Stimulated activated CD4-positive, alpha-beta T cell treated with anti-CD3 and anti-CD28 coated beads, TNF-alpha, amount 100 ng/mL, for 1 hour (primary cell): ENCODE measurements at places on chromosomes 7 and 10.

DNA sequence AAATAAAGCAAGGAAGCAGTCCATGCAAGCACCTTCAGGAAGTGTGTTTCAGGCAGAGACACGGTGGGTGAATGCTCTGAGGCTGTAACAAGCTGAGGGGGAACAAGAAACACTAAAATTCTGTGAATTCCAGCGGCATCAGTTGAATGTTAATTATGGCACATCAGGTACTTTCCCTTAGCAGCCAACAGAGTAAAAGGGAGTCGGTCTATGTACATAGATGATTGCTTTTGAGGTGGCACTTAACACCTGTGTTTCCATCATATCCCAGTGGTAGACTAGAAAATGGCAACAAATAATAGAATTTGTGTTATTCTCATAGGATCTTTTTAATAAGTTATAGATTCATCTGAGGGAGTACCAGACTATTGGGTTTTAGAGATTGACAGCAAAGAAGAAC lies 481.0 kb upstream of the KLF6 start:
- no peak for DNase-seq

GRCh38 chr10:79327090-79327457 lies 20.2 kb upstream of the PPIF start:
- no peak for DNase-seq

DNA sequence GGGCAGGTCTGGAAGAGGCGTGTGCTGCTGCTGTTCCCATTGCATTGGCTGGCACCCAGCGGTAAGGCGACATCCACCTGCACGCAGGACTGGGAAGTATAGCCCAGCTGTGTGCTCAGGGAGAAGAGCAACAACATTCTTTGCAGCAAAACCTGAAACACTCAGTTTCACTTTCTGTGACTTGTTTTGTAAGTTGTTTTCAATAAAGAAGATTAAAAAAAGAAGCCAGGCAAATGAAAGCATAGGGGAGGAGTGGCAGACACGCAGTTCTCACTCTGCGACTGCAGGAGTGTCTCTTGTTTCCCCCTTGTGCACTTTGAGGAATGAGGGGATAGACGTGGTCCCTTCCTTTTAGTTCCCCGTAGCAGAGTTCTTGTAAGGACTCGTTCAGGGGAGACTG lies 5.8 kb downstream of the FBH1 start:
- DNase-seq, result no peak

- no peak for DNase-seq
Measured at GRCh38 chr10:23195846-23196600, 3.9 kb downstream of the PTF1A start.

DNA sequence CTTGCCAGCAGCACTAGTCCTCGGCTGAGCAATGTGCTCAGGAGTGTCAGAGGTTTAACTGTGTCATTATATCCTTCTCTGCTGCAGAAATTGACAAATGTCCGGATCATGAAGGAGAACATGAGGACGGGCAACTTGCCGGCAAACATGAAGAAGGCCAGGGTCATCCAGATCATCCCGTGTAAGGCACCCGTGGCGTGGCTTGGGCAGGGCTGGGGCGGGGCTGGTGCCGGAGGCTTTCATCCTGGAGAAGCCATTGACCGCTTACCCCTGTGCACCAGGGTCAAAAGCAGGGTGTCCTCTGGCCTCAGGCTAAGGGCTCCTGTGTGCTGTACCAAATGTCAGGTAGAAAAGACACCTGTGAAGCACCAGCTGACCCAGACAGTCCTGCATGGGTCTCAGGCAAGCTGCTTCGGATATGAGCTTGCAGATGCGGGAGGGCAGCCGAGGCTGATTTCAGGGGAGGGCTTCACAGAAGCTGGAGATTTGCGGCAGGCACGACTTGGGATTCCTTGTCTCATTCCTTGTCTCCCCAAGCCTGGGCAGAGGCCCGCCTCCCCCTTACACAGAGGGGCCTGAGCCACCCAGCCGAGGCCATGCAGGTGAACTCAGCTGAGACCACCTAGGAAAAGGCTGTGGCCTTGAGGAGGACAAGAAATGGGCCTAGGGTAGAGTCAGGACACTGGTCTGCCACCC lies 55.4 kb downstream of the MKI67 start:
- no peak for DNase-seq

DNA sequence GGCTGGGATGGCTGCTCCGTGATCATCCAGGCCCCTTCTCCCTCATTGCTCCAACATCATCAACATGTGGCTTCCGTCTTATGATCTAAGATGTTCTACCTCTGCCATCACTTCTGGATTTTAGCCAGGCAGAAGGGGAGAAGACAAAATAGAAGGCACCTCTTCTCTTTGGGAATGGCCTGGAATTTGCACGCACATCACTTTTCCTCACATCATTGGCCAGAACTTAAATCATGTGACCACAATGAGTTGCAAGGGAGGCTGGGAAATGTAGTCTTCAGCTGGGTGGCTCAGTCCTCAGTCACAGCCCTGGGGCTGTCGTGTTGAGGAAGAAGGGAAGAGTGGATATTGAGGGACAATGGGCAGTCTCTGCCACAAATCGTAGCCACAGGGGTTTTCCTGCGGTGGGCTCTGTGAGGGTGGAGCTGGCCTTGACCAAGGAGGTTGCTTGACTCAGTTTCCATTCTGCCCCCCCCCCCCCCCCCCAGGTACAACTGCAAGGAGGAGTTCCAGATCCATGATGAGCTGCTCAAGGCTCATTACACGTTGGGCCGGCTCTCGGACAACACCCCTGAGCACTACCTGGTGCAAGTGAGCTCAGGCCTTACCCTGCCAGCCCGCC lies 50.3 kb downstream of the PALD1 start:
- DNase-seq, result no peak

GRCh38 chr7:33909755-33910154 lies 4.4 kb downstream of the BMPER start:
- no peak for DNase-seq

- DNase-seq, result no peak
Measured at GRCh38 chr10:129655007-129655678, 188.1 kb downstream of the MGMT start.

DNA sequence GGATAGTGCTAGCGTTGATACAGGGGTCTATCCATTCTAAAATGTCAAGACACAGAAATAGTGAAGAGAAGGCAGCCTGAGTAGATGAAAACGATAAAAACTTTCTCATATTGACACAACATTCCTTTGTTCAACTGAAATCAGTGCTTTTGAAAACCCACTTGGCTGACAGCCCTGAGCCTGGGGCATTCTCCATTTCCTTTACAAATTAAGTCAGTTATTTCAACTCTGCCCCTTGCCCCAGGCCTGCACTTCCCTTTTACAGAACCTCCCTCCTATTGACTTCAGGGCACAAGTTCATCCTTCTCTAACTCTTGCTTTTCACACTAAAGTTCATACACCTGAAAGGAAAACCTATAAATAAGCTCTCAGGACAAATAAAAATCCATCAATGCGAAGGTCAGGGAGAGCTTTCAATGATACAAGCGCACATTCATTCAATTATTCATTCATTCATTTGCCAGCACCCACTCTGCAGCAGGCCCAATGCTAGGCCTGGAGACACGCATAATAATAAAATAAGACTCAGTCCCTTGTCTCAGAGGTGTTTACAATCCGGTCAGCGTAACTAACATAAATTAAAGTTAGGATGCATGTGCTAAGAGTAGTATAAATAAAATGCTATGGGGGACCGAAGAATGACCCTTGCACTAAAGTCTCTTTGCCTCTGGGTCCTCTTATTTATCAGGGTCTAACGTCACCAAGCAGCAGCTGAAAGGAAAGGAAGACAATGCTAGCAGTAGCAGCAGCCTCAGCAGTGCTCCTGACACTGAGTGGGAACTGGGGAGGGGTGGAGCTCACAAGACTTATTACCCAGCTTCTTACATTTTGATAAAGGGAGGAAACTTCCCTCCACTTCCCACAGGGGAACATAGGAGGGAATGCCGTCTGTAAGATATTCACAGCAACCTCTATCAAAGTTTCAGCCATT lies 134.8 kb downstream of the PDE1C start:
- DNase-seq, result no peak

GRCh38 chr7:113044394-113044793 lies 42.2 kb downstream of the GPR85 start:
- no peak for DNase-seq

- no peak for DNase-seq
Measured at GRCh38 chr7:28479507-28479947, 67.2 kb downstream of the CREB5 start.

- DNase-seq, result no peak
Measured at GRCh38 chr7:158318511-158318913, 269.1 kb downstream of the PTPRN2 start.

GRCh38 chr10:110446954-110447608 lies 50.6 kb upstream of the DUSP5 start:
- DNase-seq, result no peak
